ENCODE measurements at places on chromosomes 4 and X.

DNA sequence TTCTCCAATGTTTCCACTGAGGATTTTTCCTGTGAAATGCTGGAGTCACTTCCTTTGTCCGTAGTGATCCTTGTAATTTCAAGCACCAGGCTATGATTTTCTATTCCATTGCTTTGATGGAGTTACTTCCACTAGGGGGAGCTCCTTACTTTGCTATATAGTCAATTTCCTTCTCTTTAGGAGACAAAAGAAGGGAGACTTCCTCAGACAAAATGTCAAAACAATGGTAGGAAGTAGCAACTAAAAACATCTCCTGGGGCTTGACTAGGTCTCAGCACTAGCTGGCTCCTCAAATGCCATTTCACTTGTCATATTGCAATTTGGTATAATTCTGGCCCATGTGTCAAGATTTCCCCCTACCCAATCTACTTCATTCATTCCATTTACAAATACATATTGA, 24.1 kb downstream of the ZCCHC12 start:
- no peak for DNase-seq

- DNase-seq = no peak
Measured at GRCh38 chr4:169933531-169933930, 92.7 kb downstream of the MFAP3L start.

DNA sequence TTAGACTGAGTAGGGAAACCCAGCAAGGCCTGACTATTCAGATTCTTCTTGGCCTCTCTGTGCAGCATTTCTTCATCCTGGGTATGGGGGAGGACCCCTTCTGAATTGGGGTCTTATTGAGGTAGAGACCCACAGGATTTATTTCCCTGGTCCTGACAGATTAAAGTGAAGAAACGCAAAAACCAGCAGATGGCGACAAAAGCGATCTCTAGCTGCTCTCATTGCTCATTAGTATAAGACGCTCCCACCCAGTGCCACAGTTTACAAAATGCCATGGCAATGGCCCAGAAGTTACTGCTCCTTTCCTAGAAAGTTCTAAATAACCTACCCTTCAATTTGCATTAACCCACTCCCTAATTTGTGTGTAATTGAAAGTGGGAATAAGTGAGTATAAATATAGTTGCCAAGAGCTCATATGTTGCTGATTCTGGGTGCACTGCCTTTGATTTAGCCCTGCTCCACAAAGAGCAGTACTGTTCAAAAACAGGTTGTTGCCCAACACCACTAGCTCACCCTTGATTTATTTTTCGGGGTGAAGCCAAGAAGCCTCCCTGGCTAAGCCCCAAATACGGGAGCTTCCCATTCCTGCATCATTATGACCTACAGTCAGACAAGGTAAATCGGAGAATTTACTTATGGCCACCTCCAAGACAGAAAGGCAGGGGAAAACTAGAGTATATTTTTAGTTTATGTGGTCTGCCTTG, 3.7 kb upstream of the BEX4 start:
- DNase-seq = no peak

- no peak for DNase-seq
Measured at GRCh38 chr4:75834095-75834771, 68.0 kb downstream of the PPEF2 start.

DNA sequence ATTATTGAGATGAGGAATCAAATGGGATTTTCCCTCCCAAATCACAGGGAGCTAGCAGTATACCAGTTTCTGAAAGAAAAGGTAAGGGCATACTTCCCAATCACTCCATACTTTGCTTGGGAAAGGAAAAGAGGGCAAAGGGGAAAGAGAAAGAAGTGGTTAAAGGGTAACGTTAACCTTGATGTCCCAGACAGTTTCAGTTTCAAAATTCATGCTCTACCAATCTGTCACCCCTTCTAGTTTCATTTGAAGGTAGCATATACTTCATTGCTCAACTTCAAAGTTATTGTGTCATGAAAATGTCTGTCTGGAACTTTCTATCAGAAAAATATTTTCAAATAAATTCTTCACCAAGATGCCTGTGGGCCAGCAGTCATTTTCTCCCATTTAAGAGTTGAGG, 16.0 kb downstream of the TNMD start:
- DNase-seq = no peak

Measured in activated CD8-positive, alpha-beta memory T cell treated with anti-CD3 and anti-CD28 coated beads for 4 hours (primary cell).